OCI-LY7 (cell line): ENCODE measurements at places on chromosomes 5 and 9. TPM values are rescaled to one million over a fixed set of nuclear protein-coding genes. Genes with fewer than 3 reads are reported as not detected.

DNA sequence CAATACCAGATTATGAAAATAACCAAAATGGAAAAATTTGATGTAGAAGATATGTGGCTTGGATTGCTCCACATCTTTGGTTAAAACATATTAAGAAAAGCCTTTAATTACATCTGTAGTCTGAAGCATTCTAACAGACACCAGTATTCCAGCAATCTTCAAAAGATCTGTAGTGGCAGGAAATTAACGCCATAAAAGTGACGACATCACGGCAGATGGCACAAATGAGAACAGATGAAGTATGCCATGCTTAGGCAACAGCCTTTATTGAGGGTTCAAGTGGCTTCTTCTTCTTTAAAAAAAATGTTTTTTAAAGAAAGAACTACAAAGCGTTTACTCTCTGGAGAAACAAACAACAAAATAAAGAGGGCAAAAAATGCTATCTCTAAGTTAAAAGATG lies 164.2 kb downstream of the MEF2C start:
- DNase-seq: no peak

DNA sequence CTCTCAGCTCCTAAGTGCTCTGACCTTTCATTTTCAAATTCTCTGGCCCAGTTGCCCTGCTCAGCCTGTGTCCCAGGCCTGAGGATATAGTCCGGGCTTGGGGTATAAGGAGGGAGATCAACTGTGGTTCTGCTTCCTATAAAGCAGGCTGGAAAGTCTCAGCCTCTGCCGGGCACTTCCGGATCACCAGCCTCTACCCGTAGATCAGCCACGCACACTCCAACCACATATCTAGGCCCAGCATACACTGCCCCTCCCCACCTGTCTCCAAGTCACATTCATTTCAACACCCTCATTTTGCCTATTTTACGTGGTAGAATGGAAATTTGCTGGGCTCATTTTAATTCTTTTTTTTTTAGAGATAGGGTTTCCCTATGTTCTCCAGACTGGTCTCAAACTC lies 3.1 kb downstream of the ZER1 start:
- DNase-seq: no peak

The PCDHGA4 gene
- 1.8 and 1.9 TPM in 2 replicates for total RNA-seq

The PCDHB7 gene
- not detected in 2 replicates for total RNA-seq

The IFNA13 gene
- not detected in 2 replicates for total RNA-seq

The SH3RF2 gene
- total RNA-seq: not detected in 2 replicates

DNA sequence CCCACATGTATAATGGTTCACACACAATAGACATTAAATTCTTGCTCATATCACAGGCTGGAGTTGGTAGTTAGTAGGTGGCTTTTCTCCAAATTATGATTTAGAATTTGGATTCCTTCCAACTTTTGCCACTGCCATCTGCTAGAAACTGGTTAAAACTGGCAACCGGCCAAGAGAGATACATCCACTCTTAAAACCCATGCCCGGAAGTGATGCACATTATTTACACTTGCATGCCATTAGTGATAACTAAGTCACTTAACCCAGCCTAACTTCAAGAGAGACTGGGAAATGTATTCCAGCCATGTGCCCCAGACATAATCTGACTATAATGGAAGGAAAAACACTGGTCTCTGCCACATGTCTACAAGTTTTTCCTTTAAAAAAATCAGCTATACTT lies 395.7 kb upstream of the SEMA6A start:
- no peak for DNase-seq

GRCh38 chr5:141322261-141322660 lies 1.7 kb upstream of the TAF7 start:
- DNase-seq: no peak

The KCNIP1 gene
- total RNA-seq: not detected in 2 replicates

DNA sequence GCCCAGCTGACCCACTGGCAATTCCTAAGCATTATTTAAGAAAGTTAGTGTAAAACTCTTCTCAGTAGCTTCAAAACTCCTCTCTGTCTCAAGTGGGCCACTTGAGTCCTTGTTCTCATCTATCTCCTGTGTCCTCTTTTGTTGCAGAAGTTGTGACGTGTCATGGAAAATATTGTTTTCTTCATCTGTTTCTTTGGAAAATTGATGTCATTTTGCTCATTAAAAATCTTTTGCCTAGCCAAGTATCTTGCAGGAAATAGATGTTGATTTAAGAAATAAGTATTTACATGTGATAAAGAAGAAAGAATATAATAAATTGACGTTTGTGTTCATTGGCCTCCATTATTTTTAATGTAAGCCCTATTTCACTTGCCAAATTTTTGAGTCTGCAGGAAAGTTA lies 1158.4 kb upstream of the SEMA6A start:
- DNase-seq: no peak

The CFAP77 gene
- not detected in 2 replicates for total RNA-seq

The FOXD1 gene
- total RNA-seq: 4.7 and 5.6 TPM in 2 replicates

The ELAVL2 gene
- total RNA-seq: not detected in 2 replicates

The TAF11L5 gene
- not detected in 2 replicates for total RNA-seq

The OTP gene
- not detected in 2 replicates for total RNA-seq

GRCh38 chr5:67106626-67107342 lies 89.8 kb downstream of the CD180 start:
- DNase-seq: no peak
